ENCODE measurements at places on chromosomes 5 and 9. TPM values are rescaled to one million over a fixed set of nuclear protein-coding genes. Genes with fewer than 3 reads are reported as not detected.

QRFP gene
- total RNA-seq: not detected

BRINP1 gene
- 69.2 TPM for total RNA-seq

DAB2IP gene
- 21.9 TPM for total RNA-seq

FYB1 gene
- total RNA-seq: 2.5 TPM

C1QTNF2 gene
- 3.4 TPM for total RNA-seq
